ENCODE measurements at places on chromosomes 13 and 19.

GRCh38 chr19:3699741-3700241, 477 bp downstream of the PIP5K1C start:
- DNase-seq = no peak

DNA sequence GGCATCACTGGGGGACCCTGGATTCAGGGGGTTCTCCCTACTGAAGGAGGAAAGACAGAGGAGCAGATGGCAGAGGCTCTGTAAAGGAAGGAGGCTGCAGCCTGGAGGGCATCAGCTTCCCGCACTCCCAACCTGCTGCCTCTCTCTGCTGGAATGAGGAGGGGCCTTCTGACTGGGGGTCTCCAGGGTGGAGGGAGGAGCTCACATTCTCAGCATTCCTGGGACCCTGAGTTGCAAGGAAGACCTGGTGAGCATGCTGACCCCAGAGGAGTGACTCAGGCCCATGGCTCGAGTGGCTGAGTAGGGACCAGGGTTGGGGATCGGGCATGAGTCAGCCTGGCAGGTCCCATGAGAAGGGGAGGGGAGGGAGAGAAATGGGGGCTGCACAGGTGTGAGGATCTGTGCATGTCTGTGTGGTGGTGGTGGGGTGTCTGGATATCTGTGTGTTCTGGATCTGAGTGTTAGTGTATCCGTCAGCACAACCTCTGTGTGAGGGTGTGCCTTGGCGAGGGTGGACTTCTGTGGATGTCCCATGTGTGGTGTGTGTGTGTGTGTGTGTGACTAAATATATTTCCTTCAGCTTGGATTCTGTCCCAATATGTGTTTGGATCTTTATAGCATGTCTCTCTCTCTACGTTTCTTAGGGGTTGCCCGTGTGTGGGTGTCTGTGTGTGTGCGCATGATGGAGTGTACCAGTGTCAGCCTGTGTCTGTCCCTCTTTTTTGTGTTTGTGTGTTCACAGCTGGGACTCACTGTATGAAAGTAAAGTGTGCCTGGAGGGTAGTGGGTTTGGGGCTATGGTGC, 4.6 kb downstream of the AXL start:
- DNase-seq = no peak

- DNase-seq = no peak
Observed at GRCh38 chr13:44309794-44310757, 63.5 kb upstream of the SERP2 start.

- no peak for DNase-seq
Observed at GRCh38 chr19:2555422-2556220, 79.7 kb downstream of the GADD45B start.

- no peak for DNase-seq
Observed at GRCh38 chr19:4152241-4152998, 1.0 kb upstream of the CREB3L3 start.

GRCh38 chr13:107066355-107066754, 498.4 kb upstream of the ARGLU1 start:
- no peak for DNase-seq

GRCh38 chr13:23427881-23428528, 5.5 kb downstream of the SACS start:
- DNase-seq = no peak

DNA sequence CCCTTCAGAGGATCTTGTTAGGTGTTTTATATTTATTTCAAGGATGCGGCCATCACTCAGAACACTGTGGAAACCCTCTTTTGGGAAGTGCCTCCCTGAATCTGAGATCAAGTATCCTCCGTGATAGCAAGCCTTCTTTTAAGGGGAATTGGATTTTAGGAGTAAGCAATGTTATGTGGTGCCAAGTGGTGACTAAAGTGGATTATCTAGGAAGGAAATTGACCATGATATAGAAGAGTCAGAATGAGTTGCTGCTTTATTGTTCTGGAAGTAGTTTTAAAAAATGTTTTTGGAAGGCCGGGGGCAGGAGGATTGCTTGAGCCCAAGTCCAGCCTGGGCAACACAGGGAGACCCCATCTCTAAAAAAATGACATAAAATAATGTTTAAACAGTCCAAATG, 6.7 kb downstream of the ERCC5 start:
- no peak for DNase-seq

DNA sequence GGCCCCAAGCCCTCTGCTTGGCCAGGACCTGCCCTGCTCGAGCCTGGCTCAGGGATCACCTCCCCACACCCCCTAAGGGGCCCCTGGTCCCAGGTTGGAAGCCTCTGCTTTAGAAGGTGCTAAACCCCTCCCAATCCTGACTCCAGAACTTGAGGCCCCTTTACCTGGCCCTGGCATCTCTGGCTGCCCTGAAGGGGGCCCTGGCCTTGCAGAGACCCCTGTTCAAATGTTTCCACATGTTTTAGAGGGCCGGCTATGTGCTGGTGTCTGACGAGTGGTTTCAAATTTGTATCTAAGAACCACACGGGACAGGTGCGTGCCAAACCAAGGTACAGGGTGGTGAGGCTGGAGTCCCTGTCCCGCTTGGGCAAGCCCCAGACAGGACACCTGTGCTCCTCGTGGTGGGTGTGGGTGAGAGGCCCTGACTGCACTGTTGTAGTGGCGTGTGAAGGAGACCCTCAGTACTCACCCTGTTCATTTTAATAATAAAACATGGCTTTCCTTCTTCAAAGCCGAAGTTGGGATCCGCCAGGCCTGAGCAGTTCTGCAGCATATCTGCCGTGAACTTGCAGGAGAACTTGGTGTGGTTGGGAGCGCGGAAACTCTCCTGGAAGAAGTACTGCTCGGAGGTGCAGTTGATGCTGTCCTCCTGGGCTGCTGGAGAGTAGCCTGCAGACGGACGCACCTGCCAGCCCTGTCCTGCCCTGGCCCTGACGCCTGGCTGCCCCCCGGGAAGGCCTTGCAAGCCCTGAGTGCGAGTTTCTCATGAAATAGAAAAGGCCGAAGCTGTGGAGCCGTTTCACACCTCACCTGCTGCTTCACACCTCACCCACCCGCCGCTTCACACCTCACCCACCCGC, 5.4 kb downstream of the ATP4B start:
- DNase-seq = no peak

DNA sequence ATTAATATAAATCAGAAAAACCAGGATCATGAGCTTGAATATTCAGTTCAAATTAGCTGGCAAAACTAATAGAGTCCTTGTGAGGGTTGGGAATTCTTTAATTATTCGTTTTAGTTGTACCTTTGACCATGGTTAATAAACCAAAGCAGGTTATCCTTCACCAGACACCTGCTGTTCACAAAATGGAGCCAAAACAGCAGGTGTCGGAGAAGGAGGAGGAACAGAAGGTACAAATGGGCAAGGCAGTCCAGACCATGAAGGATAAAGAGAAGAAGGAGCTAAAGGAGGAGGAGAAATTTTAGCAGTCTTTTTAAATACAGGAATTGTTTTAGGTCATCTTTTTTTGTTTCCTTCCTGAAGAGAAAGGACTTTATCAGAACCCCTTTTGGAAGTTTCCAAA, 106.1 kb downstream of the NHLRC3 start:
- DNase-seq = no peak

- DNase-seq = no peak
Observed at GRCh38 chr13:94662274-94662945, 49.9 kb downstream of the SOX21 start.

DNA sequence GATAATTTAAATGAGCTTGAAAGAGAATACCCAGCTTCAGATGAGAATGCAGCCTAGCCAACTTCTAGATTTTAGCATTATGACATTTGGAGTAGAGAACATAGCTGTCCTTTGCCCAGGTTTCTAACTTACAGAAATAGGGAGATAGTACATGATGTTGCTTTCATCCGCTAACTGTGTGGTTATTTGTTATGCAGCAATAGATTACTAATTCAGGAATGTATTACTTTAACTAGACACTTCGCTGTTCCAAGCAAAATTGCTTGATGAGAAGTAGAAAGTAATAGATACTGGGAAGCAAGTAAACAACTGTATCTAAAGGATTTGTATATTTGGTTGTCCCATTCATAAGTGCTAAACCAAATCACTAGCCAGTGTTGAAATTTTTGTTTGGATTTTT, 790.9 kb upstream of the PRR20A start:
- no peak for DNase-seq

DNA sequence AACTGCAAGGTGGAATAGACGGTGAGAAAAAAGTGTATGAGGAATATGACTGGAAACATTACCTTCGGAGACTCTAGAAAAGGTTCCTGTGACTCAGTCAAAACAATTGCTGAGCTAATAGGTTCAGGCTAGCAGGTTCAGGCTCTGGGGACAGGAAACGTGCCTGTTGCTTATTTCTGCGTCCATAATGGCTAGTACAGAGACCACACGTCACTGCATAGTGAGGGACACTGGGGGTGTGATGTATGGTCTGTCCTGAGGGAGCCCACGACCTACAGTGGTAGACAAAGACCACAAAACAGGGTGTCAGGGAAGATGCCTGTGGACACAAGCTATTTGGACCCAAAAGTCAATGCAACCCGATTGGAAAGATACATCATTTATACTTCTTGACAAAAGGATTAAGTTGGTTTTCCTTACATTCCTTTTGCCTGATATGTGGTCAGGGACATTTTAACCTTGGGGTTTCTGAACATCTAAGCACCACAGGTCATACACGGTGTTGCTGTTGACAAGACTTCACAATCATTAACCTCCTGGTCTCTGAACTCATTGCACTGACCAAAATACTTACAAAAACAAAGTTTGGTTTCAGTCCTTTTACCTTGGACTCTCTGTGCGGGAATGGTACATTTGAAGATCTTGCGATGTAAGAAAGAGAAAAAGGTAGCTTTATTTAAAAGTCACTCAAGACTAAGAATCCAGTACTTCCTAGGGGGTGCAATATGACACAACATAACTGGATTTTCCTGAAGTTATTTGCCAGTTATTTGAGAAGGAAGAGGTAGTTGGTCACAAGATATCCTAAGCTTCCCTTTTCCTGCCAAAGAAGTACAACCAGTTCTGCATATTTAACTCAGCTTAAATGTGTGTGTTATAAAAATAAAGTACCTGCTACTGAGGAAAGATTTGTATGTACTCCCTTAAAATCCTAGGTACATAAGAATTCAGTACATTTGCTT, 20.0 kb downstream of the CRYL1 start:
- DNase-seq = no peak
